Stimulated activated CD4-positive, alpha-beta T cell treated with anti-CD3 and anti-CD28 coated beads, Interleukin-1b, Interleukin-23, amount 100 ng/mL, for 1 hour (primary cell): ENCODE measurements at places on chromosomes 11 and 22.

- no peak for DNase-seq
These were observed 26.5 kb downstream of the ARHGEF17 start for GRCh38 chr11:73334384-73335203.

- no peak for DNase-seq
These were observed 118.2 kb upstream of the KIRREL3 start for GRCh38 chr11:127118811-127119210.

- no peak for DNase-seq
These were observed 92.9 kb downstream of the FBXO7 start for GRCh38 chr22:32567544-32567943.

DNA sequence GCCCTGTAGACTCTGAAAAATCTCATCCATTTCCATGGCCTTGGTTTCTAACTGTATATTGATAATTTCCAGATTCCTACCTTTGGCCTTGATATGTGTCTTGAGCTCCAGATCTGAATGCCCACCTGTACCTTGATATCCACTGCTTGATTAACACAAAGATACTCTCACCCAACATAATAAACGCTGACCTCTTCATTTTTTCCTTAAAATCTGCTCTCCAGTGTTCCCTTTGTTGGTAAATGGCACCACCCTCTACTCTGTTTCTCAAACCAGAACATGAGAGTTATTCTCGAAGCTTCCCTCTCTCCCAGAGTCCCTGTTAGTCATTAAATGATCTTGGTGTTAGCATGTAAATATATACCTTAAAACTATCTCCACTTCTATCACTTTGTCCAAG is 13.4 kb downstream of the TUG1 start:
- DNase-seq: no peak

DNA sequence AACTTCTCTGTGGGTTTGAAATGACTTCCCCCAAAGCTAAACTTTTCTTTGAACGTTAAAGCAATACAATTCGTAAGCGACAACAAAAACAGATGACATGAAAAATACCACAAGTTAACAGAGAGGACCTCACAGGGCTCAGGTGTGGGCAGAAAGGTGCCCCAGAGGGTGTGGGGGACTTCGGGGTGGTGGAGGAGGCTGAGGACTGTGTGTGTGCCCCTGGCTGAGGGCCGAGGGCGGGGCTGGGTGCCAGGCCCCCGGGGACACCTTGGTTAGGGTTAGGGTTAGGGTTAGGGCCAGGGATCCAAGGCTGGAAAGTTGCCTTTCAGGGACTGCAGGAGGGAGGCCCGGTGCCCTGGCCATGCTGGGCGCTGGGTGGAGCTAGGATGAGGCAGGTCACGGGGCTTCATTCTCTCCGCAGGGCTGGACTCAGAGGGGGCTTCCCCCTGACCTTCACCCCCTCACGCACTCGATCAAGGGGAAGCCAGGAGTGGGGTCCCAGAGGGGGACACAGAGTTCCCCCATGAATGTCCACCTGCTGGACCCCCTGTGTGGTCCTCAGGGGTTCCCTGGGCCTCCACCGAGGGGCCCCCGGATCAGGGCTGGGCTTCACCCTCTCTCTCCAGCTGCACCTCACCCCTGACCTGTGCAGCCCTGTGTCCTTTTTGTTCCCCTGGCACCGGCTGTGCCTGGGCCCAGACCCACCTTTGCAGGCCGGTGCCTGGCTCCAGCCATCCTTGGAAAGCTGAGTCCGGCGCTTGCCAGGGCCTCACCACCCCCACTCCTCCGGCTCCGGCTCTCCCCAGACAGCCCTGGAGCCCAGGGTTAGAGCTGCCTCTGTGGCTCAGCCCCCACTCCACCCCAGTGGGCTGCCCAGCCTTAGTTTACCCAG is 7.0 kb downstream of the TNNI2 start:
- no peak for DNase-seq

- no peak for DNase-seq
These were observed 22.0 kb upstream of the MYRF start for GRCh38 chr11:61730240-61730994.

DNA sequence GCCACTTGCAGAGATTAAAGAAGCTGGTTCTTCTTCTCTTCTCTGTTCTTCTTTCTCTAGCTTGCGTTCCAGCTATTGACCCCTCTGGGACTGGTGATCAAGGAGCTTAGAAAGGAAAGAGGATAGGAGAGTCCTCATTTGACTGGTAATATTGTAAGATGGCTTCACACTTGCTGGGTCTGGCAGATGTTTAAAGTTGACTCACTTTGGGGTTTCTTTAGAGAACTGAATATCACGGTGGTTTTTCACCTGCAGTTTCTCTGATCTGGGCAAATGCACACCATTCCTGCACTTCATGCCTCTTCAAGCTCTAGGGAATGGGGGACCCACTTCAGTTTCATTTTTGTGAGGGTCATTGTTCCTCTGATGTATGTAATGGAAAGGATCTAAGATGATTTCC is 41.8 kb upstream of the DEUP1 start:
- no peak for DNase-seq

- peak; percentile 7 for DNase-seq
These were observed 55.2 kb downstream of the NECTIN1 start for GRCh38 chr11:119673759-119674336.

- no peak for DNase-seq
These were observed 48.8 kb downstream of the CLTCL1 start for GRCh38 chr22:19242699-19243098.

DNA sequence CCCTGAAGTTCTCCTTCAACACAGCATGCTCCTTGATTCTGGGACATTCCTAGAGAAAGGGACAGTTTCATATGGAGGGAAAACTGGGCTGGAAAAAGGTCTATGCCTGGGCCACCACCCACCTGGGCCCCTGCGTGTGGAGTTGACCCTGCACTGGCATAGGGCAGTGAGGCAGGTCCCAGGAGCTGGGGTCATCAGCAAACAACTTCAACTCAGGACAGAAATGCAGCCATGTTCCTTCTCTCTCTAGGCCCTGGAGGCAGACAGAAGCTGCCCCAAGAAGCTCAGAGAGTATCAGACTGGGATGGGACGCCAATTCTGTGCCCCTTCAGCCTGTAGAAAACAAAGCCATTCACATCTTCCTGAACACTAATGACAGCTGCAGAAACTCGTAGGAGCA is 34.9 kb downstream of the RTL6 start:
- DNase-seq: no peak

DNA sequence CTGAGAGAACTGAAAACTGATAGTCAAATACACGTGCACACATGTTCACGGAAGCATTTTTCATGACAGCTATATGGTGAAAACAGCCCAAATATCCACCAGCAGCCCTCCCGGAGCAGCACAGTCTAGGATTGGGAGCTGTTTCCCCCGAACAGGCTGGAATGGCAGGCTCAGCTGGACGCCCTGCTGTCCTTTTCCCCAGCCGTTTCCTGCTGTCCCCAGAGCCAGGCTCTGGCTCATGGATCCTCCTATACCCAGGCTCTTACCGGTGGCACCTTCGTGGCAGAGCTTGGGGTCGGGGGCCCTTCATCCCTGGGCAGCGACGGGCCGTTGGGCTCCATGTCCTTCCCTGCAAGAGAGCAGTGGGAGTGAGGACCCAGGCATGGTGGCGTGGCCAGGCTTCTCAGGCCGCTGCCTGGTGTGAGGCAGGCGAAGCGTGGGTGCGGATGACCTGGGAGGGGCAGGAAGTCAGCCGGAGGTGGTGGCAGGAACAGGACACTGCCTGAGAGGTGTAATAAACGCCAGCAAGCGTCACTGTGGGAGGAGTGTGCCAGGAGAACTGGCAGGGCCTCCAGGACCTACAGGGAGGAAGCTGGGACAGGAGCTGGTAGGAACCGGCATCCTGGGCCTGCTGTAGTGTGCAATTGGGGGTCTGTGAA is 38.8 kb downstream of the OSBPL5 start:
- no peak for DNase-seq

- DNase-seq: no peak
These were observed 362.5 kb downstream of the TBC1D22A start for GRCh38 chr22:47124961-47125360.

GRCh38 chr22:50694766-50695420 is 22.3 kb downstream of the SHANK3 start:
- no peak for DNase-seq

DNA sequence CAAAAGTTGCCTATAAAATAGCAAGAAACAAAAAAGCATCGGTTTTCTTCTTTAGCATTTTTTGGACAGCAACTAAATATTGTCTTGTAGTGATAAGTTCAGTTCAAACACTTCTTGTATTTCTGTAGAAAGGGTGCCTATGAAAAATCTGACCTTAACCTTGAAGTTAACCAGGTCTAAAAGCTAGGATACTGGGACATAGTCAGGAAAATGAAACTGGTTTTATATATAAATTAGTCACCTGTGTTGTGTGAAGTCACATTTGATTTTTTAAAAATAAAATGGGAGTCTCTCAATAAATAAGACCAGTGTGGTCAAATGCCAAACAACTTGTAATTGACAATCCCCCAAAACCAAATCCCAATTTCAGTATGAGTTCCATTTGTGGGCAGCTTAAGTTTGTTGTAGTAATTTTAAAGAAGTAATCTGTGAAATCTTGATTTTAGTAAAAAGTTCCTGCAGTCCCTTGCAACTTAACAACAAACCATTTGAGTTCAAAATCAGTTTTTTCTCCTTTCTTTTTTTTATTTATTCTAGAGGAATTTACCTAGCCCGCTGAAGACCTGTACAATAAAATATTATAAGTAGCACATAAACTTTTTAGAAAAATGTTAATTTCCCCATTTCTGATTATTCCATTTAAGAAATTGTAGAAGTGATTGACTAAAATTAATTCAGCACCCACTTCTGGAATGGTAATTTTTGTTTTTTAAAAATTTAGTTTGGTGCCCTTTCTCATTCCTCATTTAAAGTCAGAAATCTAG is 84.5 kb upstream of the PPARA start:
- DNase-seq: no peak

DNA sequence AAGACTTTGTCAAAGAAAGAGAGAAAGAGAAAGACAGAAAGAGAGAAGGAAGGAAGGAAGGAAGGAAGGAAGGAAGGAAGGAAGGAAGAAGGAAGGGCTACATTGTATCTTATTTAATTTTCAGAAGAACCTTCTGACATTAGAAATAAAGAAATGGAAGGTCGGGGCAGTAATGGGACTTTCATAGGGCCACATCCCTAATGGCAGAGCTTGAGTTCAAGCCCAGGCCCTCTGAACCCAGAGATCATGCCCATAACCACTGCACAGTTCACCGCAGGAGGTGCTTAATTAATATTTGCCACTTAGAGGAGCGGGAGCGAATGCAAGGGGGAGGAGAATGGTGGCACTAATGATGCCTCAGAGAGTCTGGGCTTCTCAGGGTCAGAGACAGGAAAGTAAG is 233.3 kb downstream of the MN1 start:
- DNase-seq: no peak

GRCh38 chr22:26320447-26320846 is 108.6 kb upstream of the ASPHD2 start:
- DNase-seq: no peak

DNA sequence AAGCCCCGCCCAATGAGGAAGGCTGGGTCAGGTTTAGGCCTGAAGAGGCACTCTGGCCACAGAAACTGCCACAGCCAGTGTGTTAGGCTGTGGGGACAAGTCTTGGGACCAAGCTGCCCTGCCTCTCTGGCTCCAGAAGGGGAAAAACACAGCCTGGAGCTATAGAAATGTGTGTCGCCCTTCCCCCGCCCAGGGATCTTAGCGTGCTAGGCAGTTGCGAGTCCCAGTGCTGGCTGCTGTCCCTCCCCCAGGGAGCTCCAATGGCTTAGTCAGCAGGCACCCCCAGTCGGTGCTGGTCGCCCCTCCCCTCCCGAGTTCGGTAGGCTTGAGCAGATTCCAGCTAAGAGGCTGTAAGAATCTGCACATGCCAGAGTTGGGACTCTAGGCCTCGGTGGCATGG is 99.5 kb upstream of the API5 start:
- DNase-seq: no peak

DNA sequence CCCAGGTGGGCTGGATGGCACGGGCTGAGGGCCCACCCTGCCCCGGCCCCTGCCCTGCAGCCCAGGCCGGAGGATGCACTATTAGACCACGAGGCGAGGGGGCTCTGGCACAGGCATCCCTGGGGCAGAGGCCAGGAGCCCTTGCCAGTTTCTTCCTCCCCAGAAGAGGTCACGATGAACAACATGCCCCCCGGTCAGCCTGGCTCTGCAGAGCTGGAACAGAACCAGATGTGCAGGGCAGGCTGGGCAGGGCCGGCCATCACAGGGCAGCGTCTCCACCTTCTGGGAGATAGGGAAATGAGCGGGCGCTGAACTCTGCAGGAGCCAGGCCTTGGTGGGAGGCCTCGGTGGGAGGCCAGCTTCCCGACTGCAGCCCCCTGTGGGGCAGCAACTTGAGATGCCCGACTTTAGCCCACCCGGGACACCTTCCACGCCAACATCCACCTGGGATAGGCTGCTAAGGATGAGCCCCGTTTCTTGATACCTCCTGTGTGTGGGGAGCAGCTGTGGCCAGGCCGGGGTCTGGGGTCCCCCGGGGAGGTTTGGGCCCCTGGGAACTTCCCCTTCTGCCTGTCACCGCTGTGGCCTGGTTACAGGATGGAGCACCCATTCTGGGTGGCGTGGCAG is 21.8 kb upstream of the GNB1L start:
- DNase-seq: no peak

- DNase-seq: no peak
These were observed 46.8 kb downstream of the APIP start for GRCh38 chr11:34869425-34869824.

GRCh38 chr11:7534042-7534378 is 20.2 kb downstream of the PPFIBP2 start:
- no peak for DNase-seq

DNA sequence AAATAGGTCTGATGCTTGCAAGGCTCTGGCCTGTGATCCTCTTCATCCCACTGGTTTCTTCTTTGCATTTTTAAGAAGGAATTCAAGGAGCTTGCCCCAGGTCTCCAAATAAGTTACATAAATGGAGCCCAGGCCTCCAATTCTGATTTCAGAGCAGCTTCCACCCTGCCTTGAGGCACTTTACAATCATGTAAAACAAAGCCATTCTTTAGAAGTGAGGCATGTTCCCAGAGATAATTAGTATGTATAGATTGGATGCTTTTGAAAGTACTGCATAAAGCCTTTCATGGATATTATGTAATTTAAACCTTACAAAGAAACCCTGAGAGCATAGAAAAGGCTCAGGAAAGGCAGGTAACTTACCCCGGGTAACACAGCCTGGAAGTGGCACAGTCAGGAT is 466.5 kb downstream of the MIAT start:
- no peak for DNase-seq

DNA sequence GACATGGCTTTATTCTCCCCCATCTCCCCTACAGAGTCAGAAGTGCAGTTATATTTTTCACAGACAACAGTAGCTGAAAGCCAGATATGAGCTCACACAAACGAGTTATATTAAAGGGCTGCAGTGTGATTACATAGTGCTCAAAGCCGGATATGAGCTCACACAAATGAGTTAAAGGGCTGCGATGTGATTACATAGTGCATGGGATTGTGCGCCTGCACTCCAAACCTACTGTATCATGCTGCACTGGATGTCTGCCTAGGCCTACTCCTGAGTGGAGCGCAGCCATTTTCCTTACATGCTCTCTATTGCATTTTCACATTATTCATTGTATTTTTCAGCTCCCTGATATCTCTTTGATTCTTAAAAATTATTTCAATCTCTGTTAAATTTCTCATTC is 414.6 kb upstream of the LARGE1 start:
- DNase-seq: no peak
